ENCODE measurements at places on chromosomes 12 and 14.

DNA sequence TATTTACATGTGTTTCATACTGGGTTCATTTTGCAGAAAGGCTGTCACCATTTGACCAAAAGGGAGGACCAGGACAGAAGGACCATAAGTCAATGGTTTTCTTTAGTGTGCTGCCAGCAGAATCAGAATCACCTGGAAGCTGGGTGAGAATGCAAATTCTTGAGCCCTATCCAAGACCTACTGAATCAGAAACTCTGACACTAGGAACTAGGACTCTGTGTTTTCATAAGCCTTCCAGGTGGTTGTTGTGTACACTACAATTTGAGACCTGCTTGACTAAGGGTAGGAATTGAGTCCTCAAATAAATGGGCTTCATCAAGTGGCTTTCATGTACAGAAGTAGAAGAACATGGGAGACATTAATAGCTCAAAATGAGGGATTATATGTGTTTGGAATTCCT is 32.2 kb downstream of the PDE6H start:
- no peak for DNase-seq

- DNase-seq: no peak
Measured at GRCh38 chr12:76489737-76490136, 69.8 kb downstream of the OSBPL8 start.

GRCh38 chr12:104544836-104545235 is 88.1 kb downstream of the CHST11 start:
- DNase-seq: no peak

- peak; percentile 92 for DNase-seq
Measured at GRCh38 chr14:75310295-75311111, 31.9 kb downstream of the FOS start.

DNA sequence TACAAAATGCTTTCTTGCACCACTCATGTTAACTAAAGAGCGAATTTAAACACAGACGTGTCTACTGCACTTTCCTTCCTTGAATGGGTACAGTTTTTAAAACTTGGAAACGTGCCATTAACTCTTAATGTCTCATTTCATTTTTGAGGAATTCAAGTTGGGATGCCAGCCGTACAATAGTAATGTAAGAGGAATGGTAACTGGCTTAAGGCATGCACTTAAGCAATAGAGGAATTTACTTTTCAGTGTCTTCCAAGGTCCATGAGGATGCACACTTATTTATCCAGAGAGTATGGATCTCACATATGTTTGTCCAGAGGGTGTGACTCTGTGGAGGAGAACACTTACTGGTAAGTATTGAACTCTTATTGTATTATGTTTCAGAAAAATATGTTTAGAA is 52.9 kb downstream of the PPP4R4 start:
- DNase-seq: no peak

DNA sequence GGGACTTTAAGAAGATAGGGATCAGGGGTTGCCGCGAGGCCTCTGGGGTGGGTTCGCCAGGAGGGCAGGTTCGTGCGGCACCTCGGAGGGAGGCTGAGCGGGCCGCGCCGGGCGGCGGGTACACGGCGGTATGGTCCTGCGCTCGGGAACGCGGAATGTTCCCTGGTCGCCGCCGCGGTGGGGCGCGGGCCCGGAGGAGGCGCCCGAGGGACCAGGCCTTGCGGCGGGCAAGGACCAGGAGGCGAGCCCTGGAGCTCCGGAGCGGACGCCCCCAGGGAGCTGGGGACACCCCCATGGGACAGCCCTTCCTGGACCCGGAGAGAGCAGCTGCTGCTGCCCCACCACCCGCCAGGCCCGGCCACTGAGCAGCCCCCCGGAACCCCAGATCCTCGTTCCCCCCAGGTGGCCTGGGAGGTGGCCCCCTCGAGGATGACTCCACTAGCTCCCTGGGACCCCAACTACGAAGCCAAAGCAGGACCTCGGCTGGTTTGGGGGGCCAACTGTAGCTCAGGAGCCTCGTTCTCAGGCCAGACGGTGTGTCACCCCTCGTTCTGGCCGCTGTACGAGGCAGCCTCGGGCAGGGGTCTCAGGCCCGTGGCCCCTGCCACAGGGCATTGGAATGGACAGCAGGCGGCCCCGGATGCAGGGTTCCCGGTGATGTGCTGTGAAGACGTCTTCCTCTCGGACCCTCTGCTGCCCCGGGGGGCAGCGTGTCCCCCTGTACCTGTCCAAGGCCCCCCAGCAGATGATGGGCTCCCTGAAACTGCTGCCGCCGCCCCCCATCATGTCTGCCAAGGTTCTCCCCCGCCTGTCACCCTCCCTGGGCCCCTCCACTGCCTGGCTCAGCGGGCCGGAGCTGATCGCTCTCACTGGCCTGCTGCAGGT is 45.6 kb upstream of the SLC8A3 start:
- DNase-seq: no peak

DNA sequence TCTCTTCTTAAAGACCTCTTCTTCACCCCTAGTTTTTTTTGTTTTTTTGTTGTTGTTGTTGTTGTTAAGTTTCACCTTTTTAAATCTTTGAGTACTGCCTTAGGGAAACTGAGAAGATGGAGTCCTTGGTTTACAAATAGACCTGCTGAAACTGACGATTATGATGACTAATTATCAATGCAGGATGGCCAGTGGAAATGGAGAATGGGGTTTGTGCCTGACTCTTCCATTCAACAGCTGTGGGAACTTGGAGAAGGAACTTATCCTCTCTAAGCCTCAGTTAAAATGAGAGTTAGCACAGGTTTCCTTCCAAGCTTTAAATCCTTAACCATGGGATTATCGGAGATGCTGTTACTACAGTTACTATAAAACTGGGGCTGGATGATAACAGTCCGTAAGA is 66.7 kb upstream of the PNMA1 start:
- DNase-seq: no peak

GRCh38 chr14:72924337-72924736 is 1.9 kb upstream of the DCAF4 start:
- no peak for DNase-seq

DNA sequence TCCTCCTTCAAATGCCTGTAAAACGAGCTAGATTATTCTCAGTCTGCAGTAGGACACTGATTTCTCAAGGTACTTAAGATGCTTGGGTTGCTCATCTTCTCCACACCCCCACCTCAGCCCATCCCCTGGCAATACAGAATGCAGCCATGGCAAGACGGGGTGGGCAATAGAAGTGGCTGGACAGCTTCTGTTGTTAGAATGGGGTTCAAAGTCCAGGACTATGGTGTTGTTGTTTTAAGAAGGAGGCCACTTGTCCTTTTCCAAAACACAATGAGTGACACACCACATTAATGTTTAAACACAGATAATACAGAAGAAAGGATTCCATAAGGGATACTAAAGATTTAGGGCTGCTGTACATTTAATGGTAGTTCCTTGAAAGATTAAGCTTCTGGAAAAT is 188.9 kb upstream of the BCL2L14 start:
- DNase-seq: no peak

DNA sequence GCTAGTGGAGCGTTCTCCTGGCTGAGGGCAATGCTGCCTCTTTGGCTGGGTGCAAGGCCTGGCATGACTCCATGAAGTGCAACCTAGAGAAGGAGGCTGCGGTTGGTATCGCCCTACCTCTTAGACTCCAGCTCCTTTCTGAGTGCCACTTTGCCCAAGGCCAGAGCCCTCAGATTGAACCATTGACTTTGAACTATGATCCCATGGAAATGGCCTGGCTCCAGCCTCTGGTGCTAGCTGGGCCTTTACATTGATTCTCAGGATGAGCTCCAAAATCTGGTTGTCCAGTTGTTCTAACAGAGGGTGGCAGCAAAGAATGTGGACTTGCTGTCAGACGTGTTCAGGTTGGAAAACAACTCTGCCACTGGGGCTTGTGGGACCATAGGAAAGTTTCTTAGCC is 16.1 kb upstream of the SMOC1 start:
- no peak for DNase-seq

DNA sequence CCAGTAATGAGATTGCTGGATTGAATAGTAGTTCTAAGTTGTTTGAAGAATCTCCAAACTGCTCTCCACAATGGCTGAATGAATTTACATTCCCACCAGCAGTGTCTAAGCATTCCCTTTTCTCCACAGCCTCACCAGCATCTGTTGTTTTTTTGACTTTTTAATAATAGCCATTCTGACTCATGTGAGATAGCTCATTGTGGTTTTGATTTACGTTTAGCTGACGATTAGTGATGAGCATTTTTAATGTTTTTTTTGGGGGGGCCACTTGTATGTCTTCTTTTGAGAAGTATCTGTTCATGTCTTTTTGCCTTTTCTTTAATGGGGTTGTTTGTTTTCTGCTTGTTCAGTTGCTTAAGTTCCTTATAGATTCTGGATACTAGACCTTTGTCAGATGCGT is 8.1 kb upstream of the SLC15A5 start:
- DNase-seq: no peak

DNA sequence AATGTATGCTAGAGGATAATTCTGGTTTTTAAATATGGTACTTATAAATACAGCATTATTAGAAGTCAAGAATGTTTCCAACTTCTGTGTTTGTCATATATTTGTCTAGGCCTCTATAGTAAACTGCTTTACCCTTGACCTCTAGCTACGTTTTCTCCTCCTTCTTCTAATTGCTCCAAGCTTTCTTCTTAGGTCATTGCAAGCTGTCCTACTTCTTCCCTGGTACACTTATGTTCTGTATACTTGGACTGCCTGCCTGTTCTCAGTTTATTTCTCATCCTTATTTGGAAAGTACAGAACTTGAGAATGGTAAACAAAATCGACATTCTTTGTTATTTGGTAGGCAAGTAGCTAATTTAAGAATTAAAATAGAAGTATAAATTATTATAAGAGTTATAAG is 23.9 kb upstream of the ATP2B1 start:
- DNase-seq: no peak

Data from sigmoid colon (tissue), 7 donors.